ENCODE measurements at places on chromosomes 2 and 18. TPM values are rescaled to one million over a fixed set of nuclear protein-coding genes. Genes with fewer than 3 reads are reported as not detected.

COQ10B gene
- total RNA-seq, result 16.4 TPM

SLC11A1 gene
- total RNA-seq, result 12.7 TPM

MYO7B gene
- 5.6 TPM for total RNA-seq

LOXHD1 gene
- total RNA-seq, result 29.6 TPM

OR6B2 gene
- not detected for total RNA-seq

NT5DC4 gene
- 2.8 TPM for total RNA-seq

STARD6 gene
- 4.4 TPM for total RNA-seq

LOXL3 gene
- total RNA-seq, result 13.1 TPM

CFAP221 gene
- 28.2 TPM for total RNA-seq

SULT6B1 gene
- 0.31 TPM for total RNA-seq

SP5 gene
- 4.0 TPM for total RNA-seq

G6PC2 gene
- total RNA-seq, result 1.1 TPM

CCDC148 gene
- total RNA-seq, result 2.3 TPM

PTH2R gene
- total RNA-seq, result 1.5 TPM

ADD2 gene
- 6.1 TPM for total RNA-seq

RNF149 gene
- total RNA-seq, result 95.0 TPM

OTOS gene
- 1.5 TPM for total RNA-seq

PDE6D gene
- 66.5 TPM for total RNA-seq

RHOB gene
- 186 TPM for total RNA-seq

METTL8 gene
- 24.3 TPM for total RNA-seq

FOXD4L1 gene
- 0.19 TPM for total RNA-seq

RUFY4 gene
- 0.39 TPM for total RNA-seq

CD8A gene
- total RNA-seq, result 1.7 TPM

TEKT4 gene
- 11.5 TPM for total RNA-seq

DTNA gene
- total RNA-seq, result 69.1 TPM

MAPK4 gene
- total RNA-seq, result 13.3 TPM

KIF5C gene
- total RNA-seq, result 159 TPM

GCG gene
- total RNA-seq, result not detected

NT5C1B gene
- 59.4 TPM for total RNA-seq

ARHGAP15 gene
- total RNA-seq, result 7.7 TPM

EIPR1 gene
- total RNA-seq, result 32.1 TPM

HRH4 gene
- 0.39 TPM for total RNA-seq

Data from testis (tissue), 5 donors.